Stimulated activated CD4-positive, alpha-beta T cell treated with anti-CD3 and anti-CD28 coated beads, Interleukin-15, amount 100 ng/mL, for 1 hour (primary cell): ENCODE measurements at places on chromosomes 1 and 21.

GRCh38 chr1:25688390-25689119 lies 72.0 kb downstream of the MAN1C1 start:
- no peak for DNase-seq

GRCh38 chr1:42324398-42325013 lies 10.5 kb downstream of the FOXJ3 start:
- no peak for DNase-seq

DNA sequence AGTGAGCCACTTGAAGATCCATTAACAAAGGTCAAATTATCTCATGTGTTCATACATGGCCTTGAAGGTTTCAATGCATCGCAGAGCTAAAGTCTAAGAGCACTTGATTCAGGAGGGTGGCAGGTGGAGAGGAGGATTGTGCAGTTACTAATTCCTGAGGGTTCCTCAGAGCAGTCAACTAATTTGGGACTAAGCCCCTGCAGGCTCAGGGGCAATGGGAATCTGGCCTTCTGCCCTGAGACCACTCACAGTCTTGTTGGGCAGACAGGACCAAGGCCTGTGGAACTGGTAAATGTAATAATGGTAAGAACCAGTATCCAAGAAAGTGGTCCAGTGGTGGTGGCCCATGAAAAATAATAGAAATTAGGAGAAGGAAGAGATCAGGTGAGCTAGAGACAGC lies 127.4 kb upstream of the HMGB4 start:
- DNase-seq = no peak

- no peak for DNase-seq
These were observed 29.7 kb upstream of the DUSP23 start for GRCh38 chr1:159751031-159751430.

DNA sequence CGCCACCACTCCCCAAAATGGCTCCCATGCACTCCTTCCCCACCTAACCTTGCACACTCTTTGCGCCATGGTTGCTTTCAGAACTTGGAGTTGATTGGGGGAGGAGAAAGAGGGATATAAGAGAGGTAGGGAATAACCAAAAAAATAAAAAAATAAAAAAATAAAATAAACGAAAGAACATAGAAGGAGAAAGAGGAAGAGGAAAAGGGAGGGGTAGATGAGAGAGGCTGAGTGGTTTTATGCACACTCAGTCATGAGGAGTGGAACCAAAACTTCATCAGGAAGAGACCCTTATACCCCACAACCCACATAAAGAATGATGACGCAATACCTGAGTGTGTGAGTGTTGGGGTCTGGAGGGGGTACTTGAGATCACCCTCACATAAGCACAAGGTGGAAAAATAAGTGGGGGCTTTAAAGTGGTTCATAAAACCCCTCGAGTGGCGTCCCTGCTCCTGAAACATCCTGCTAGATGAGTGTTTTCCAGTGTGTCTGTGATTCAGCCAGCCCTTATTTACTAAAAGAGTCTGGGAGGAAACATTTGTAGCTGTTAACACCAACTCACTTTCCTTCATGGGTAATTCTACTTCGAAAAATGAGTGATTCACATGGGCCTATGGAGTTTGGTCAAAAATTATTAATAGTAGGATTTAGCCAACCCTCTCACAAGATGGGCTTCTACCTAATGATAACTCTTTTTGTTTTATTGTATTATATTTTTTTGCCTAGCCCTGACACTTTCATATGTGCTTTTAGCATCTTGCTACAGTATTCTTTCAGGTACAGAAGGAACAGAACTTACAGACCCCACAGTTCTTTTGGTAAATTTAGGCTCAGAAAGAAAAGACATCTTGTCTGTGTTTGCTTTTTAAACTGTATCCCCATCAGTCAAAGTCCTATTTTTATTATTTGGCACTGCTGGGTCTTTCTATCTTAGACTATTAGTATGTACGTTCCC lies 5.2 kb downstream of the SLAMF1 start:
- DNase-seq = no peak

DNA sequence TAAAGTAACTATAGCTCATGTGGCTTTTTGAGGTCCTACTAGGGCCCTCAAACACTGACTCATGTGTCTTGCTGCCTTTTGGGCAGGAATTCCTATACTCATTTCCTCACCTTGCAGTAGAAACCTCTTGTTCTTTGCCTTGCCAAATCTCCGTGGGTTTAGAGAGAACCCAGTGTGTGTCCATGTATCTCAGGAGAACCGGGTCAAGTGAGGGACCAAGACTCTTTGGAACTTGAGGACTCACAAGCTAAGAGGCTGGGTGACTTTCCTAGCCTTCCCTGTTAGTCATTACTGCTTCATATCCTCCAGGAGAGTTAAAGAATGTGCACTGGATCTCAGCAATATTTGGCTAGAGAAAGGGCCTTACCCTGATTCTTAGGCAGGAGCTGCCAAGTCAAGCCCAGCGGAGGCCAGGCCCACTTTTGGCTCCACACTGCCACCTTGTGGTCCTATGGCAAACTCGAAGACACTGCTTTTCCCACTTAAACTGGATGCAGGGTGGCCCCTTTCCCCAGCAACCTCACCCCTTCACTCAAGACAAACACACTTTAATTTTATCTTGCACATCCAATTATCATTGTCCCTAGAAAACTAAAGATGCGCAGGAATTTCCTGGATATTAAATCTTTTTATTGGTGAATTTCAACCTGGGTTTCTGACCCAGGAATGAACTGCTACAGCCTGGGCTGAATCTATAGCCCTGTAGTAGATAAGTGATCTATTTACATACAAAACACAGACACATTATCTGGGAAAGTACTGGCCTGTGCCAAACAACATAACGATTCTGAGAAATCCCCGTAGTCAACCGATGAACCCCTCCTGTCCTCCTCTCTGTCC lies 10.6 kb downstream of the AVPR1B start:
- DNase-seq = peak; percentile 59

GRCh38 chr21:42627527-42628289 lies 25.7 kb upstream of the PDE9A start:
- no peak for DNase-seq

DNA sequence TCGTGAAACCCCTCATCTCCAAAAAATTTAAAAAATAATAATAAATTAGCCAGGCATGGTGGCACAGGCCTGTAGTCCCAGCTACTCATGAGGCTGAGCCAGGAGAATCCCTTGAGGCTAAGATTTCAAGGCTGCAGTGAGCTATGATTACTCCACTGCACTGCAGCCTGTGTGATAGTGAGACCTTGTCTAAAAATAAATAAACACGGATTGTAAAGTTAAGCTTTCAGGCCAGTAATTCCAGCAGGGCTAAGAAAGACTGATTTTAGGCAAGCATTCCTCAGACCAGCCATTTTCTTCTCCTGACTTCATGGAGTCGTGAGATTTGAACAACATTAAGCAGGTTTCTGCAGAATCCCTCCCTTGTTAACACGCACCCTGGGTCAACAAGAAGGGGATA lies 77.2 kb upstream of the EFHD2 start:
- DNase-seq = no peak

GRCh38 chr1:37946703-37947360 lies at the start of gene INPP5B:
TSS of gene INPP5B (minus strand) at chr1:37947053. CDS start at chr1:37946308, 745 bp downstream.
- DNase-seq = peak; percentile 58

GRCh38 chr1:198556971-198557370 lies 16.5 kb upstream of the ATP6V1G3 start:
- DNase-seq = peak; percentile 13

DNA sequence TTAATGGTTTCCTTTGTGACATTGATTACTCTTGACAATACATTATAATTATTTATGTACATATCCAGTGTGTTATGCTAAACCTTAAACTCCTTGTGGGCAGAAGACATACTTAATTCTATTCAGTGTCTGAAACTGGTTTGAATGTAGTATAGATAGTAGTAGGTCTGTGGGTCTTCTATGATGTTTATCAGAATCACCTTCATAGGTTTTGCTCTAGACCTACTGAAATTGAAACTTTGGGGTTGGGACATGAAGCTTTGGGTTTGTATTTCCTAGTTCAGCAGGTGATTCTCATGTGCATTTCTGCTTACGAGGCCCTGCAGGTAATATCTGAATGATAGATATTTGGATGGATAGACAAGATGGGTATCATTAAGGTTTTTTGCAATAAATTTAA lies 48.6 kb downstream of the MIGA1 start:
- no peak for DNase-seq

- no peak for DNase-seq
These were observed 28.3 kb downstream of the LRRC71 start for GRCh38 chr1:156948708-156949107.

DNA sequence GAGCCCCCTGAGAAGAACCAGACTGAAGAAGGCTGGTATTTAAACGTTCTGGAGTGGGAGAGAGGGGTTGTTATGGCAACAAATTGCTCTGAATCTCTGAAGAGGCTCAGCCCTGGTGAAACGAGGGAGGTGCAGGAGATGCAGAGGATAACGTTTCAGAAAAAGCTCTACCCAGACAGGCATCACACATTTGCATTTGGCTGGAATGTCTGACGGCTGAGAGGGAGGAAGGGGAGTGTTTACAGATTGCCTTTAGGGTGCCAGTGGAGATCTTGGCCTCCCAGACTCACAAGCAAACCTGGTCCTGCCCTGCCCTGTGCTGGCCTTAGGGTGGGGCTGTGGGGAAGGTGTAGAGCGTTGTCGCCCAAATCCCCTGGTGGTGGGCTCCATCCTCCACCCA lies 169.0 kb upstream of the AJAP1 start:
- no peak for DNase-seq

DNA sequence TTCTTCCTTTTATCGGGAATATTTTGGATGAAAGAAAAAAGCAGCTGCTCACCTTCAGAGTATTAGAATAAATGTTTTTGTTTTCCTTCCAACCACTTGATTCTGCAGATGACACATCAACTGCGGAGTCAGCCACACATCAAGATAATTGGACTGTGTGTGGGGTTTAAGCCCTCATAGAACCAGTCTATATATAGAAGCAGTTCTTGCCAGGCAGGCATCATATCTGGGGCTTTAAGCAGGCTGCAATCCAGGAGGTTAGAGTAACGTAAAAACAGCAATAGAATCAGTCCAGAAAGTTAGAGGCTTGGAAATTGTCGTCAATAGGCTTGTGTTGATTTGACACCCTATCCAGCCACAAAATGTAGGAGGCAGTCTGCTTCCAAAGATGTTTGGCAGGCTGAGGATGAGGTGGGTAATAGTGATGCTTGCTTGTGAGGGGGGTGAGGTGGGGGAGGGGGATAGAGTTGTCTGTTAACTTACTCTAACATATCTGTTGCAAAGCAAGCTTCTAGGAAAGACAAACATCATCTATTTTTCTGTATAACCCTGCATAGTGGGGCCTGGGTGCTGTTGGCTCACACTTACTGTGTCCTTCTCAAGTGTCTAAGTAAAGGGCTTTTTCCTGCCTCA lies 64.8 kb downstream of the PEX14 start:
- DNase-seq = no peak

GRCh38 chr1:179015396-179015795 lies 10.3 kb upstream of the FAM20B start:
- no peak for DNase-seq

GRCh38 chr1:58900396-58900795 lies 116.5 kb upstream of the JUN start:
- no peak for DNase-seq

- DNase-seq = no peak
These were observed 5.7 kb upstream of the CPLANE2 start for GRCh38 chr1:16242556-16243214.

GRCh38 chr1:24294228-24294672 lies 24.9 kb upstream of the GRHL3 start:
- DNase-seq = no peak

DNA sequence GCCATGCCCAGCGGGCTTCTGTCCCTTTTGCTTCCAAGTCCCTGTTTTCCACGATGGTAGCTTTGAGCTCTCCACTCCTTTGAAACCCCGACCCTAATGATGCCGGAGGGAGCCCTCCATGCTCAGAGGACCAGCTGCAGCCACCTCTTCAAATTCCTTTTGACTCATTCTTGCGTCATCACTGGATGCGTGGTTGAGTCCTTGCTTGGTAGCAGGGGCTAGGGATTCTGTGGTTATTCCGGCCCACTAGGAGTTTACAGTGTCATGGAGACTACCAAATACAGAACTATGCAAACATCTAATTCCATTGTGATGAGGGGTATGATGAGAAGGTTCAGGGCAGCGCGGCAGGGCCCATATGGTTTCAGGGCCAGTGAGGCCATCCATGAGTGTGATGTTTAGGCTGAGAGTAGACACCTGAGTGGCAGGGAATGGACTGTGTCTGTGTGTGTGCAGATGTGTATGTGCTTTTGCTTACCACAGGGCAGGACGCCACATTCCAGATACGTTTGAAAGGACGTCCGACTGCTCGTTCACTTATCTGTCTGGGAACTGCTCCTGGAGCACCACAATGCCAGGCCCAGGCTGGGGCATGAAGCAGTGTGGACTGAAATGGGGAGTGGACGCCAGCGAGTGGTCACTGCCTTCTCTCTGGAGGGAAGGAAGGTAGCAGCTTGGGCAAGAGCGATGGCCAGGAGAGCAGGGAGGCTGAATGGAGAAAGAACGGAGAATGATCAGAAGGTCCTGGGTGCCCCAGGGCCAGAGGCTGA lies 30.4 kb upstream of the ZBTB21 start:
- DNase-seq = no peak

DNA sequence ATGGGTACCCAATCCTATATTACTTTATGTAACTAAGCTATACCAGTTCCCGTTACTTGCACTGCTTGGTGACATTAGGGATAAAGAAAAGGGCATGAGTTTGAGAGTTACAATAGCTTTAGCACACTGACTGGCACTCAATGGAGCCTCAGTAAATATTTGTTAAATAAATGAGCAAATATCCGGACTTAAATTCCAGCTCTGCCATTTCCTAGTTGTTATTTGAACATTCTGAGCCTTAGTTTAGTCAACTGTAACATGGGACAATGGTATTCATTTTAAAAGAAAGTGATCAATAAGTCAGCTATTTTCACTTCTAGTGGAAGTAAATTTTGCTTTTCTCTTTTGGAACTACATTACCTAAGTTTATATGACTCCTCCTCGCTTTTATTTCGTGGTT lies 198.7 kb downstream of the ZC3H11B start:
- no peak for DNase-seq

GRCh38 chr21:41655259-41655658 lies 111.6 kb downstream of the RIPK4 start:
- no peak for DNase-seq

- no peak for DNase-seq
These were observed 3.3 kb upstream of the SNRPE start for GRCh38 chr1:203858055-203858454.

DNA sequence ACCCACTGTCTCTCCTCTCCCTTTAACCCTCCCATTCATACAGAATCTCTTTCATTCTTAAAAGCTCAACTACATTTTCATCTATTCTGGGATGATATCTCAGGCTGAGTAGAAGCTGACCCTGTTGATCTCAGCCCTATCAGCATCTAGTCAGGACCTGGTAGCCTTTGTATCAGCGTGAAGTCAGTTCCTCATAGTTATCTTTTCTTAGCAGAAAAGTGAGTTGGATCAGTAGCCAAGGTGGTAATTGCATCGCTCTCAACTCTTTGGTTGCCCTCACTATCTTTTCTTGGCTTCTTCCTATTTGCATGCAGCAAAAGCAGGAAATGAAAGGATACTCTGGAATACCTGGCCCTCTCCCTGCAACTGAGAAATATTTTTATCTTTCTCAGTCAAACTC lies 13.6 kb upstream of the GOLT1A start:
- no peak for DNase-seq
